ENCODE measurements at places on chromosomes 16 and 17. TPM values are rescaled to one million over a fixed set of nuclear protein-coding genes. Genes with fewer than 3 reads are reported as not detected.

DNA sequence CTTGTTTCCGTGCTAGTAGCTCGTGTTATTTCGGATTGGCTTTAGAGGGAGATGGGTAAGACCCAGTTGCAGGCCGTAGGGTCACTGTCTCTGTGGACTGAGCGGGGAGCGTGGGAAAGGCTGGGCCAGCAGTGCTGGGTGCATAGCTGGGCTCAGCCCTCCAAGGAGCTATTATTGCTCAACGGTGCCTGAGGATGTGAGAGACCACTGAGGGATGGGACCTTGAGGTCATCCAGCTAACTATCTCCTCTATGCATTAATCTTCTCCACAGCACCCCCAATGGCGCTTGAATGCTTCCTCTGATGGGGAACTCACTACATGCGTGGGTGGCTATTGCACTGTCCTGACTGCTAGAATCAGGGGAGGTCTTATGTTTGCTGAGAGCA lies 126.1 kb upstream of the FOXF1 start:
- no peaks in the 10 kb centered on the region for H3K36me3 ChIP-seq
- no peak overlapping the region for H3K4me3 ChIP-seq
- no peak for DNase-seq

DNA sequence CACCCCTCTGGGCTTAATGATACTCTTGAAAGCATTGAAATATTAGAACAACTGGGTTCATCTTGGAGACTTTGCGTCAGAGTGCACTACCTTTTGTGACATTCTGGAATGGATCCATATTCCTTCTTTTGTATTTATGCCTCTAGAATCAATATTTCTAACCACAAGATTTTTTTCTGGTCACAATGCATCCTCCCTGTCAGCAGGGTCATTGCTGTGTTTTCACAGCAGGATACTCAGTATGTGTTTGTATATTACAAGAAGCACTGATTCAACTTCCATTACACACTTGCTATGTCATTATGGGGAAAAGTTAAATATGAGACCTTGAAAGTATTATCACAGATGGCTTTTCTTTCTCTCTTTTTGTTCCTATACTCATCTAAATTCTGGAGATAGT lies 370.0 kb downstream of the HS3ST3B1 start:
- H3K4me1 ChIP-seq = no peaks in the 10 kb centered on the region
- no peak overlapping the region for H3K4me3 ChIP-seq
- no peaks in the 10 kb centered on the region for H3K36me3 ChIP-seq
- H3K27me3 ChIP-seq = peaks cover 9% of the 10 kb centered on the region

DNA sequence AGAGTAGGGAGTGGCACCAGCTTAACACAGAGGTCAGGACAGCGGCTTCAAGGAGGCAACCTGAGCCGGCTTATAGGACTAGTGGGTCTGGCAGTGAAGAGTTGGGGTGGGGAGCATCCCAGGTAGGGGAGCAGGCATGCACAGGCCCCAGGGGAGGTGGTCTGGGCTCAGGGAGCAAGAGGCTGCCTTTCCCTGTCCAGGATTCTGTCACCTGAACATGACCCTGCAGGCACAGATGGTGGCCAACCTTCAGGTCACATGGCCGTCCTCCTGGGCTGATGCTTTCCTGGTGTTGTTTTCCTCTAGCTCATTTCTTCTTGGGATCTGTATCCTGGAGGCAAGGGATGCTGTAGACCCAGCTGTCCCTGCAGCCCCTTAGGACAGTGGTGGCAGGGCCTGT lies 3.5 kb upstream of the MYO15A start:
- H3K4me3 ChIP-seq = no peak overlapping the region
- H3K36me3 ChIP-seq = peaks cover 4% of the 10 kb centered on the region
- H3K27ac ChIP-seq = no peak overlapping the region

HEATR9 gene
- total RNA-seq = 6.4 TPM

FOXO3B gene
- total RNA-seq = 2.6 TPM
